NB4 (cell line): ENCODE measurements at places on chromosomes 7 and 10.
A peak's percentile ranks its signal among the peaks of the same experiment; 100 is the strongest.

DNA sequence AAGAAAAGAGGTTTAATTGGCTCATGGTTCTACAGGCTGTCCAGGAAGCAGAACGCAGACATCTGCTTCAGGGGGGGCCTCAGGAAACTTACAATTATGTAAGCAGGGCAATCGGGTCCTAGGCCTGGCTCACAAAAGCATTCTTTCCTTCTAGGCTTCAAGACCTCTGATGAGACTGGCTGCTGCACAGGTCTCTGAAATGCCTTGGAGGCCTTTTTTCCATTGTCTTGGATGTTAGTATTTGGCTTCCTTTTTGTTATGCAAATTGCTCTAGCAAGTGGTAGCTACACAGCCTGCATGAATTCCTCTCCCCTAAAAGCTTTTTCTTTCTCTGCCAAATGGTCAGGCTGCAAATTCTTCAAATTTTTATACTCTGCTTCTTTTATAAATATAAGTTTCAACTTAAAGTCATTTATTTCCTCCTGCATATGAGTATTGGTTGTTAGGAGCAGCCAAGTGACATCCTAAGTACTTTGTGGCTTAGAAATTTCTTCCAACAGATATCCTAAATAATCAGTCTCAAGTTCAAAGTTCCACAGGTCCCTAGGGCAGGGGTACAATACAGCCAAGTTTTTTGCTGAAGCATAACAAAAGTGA is 83.1 kb upstream of the SEMA3A start:
- DNase-seq: no peak

- no peak for DNase-seq
These were observed 39.5 kb downstream of the EGFR start for GRCh38 chr7:55058314-55058713.

GRCh38 chr7:99459087-99459486 is 6.9 kb downstream of the ATP5MF start:
- DNase-seq: peak; percentile 78

GRCh38 chr7:98613601-98614425 is 3.3 kb upstream of the NPTX2 start:
- peak; percentile 51 for DNase-seq

DNA sequence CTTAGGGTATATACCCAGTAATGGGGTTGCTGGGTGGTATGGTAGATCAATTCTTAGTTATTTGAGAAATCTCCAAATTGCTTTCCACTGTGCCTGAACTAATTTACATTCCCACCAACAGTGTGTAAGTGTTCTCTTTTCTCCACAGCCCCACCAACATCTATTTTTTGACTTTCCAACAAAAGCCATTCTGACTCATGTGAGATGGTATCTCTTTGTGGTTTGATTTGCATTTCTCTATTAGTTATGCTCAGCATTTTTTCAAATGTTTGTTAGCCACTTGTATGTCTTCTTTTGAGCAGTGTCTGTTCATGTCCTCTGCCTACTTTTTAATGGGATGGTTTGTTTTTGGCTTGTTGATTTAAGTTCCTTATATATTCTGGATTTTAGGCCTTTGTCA is 66.4 kb downstream of the MGAM2 start:
- peak; percentile 48 for DNase-seq

GRCh38 chr10:112052166-112052565 is 131.4 kb downstream of the GPAM start:
- peak; percentile 4 for DNase-seq

DNA sequence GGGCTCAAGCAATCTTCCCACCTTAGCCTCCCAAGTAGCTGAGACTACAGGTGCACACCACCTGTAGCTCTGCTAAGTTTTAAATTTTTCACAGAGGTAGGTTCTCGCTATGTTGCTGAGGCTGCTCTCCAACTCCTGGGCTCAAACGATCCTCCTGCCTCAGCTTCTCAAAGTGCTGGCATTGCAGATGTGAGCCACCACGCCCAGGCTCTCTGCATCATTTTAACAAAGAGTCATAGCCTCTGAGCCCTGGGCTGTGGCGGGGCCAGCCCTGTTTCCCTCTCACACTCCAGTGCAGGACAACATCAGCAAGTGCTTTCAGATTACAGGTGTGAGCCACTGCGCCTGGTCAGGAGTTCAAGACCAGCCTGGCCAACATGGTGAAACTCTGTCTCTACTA is 102.5 kb downstream of the COL26A1 start:
- DNase-seq: no peak

- DNase-seq: no peak
These were observed 168.4 kb upstream of the PODXL start for GRCh38 chr7:131724776-131725345.

DNA sequence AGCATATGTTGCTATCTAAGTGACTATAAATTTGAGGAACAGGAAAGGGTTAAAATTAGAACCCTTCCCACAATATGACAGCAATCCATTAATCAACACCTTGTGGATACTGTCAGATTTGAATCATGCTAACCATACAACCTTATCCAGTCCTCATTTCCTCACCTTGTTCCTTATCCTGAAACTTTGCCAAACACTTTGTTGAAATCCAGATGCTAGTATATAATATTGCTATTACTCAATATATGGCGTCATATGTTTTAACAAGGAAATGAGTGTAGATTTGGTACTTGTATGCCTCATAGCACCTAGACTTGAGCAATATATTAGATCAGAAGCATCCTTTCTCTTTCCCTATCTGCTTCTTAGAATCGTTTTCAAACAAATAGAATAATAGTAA is 66.3 kb upstream of the SLC25A13 start:
- no peak for DNase-seq

- no peak for DNase-seq
These were observed 14.3 kb downstream of the GALNT17 start for GRCh38 chr7:71145906-71146901.

GRCh38 chr7:13989126-13989948 is at the start of gene ETV1:
ETV1 (minus strand) TSS chr7:13989666; CDS start chr7:13989052, 614 bp downstream.
- no peak for DNase-seq

DNA sequence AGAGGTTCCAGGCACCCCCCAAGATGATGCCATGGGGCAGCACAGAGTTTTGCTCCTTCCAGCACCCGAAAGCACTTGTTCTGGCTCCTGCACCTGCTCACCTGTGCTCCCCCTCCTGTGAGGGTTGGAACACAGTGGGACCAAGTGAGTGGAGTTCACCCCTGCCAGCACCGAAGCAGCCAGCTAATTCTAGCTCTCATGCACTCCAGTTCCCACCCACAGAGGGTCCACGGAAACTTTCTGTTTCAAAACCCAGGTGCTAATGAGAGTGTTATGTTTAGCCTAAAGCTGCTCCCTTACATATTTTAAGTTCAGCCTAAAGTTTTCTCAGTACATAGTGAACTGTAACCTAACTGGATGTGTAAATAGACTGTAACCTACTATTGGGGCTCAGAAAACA is 42.6 kb upstream of the SLC35G1 start:
- DNase-seq: no peak

DNA sequence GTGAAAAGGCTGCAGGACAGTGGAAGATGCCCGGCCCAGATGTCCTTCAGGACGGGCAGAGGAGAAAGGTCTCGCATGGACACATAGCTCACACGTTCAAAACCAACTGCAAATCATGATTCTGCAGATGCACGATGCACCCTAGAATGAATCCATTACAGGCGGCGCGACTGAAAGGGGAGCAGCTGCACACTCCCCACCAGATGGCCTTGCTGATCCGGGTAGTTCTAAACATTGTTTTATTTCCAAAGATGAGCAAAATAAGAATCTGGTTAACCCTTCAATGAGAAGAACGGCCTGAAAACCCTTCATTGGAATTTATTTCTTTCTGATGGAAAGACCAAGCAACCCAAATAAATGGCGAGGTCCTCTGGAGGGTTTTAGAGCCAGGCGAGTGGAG is 33.8 kb downstream of the CHST15 start:
- no peak for DNase-seq

DNA sequence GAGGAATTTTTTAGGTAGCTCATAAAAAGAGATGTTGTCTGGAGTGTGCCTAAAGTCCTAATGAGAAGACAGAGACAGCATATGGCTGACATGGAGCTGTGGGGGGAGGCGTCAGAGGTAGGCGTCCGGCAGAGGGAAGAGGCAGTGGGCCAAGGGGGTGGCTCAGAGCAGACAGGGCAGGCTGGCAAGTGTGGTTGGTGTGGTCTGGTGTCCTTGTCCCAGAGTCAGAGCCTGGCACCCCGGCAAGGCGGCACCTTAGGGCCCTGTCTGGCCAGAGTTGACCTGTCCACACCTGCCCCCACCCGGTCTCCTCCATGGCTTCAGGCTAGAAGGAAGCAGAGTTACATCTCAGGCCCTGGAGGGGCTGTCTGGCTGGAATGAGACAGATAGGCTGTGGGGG is 220.3 kb upstream of the ZNF32 start:
- DNase-seq: no peak

DNA sequence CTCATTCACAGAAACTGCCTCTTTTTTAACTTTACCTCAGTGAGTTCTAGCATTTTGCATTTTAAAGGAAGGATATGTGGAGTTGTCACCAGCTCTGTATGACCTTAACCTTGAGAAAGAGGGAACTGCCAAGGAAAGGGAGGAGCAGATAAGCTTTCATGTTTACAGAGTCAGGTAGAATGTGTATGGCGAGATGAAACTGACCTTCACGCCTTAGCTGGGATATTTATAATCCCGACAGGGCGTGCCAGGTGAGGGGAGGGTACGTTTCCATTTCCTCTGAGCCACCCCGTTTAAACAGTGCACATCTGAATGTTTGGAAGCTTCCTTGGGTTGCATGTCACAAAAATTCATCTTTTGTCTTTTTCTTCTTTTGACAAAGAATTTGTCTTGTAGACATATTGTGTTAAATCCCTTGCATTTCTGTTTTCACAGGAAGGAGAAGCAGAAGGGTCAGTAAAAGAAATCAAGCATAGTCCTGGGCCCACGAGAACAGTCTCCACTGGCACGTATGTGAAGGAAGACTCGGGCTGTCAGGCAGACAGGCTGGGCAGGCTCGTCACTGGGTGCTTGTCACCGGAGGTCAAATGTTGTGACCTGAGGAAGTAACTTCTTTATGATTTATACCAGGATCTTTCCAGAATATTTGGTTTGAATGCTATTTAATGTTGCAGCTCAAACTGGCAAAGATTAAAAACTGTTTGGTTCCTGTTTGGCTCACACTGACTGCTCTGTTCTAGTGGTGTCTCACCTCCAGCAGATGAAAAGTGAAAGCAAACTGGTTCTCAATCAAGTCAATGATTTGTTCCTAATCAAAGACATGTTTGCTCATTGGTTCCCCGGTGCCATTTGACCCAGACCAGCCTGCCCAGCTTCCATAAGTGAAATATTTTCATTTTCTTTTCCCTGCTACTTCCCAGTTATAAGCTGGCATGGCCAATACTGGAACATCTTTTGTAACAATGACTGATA is 16.2 kb downstream of the OPTN start:
- DNase-seq: no peak

GRCh38 chr7:27424749-27425148 is 182.1 kb downstream of the EVX1 start:
- peak; percentile 81 for DNase-seq

DNA sequence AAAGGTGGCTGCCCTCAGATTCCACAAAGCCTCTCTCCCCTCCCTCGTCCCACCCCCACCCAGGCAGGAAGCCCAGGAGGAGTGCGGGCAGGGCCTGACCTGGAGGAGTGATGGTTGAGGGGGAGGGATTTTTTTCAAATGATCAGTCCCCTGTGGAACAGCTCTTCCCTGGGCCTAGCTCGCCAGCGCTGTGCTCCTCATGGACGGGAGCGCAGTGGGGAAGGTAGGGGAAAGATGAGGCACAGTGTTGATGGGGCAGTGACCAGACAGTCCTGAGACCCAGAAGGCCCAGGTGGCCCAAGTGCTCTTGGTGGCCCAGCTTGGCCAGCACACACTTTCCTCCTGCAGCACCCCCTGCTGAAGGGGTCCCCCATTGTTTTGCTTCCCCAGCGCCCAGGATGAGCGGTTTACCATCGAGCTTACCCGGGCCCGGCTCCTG is 8.5 kb downstream of the SAP25 start:
- no peak for DNase-seq

DNA sequence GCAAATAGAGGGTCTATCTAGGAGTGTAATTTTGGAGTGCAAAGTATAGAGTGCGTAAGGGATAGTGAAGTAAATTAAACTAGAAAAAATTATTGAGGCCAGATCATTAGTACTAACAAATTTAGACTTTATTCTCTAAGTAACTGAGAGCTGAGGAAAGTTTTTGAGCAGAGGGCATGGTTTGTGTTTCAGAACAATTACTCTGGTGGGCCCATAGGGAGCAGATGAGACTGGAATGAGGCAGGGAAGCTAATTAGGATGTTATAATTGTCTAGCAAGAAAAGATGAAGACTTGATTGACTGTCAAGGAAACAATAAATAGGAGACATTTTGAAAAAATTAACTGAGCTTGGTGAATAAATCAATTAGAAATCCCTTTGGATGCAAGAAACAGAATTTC is 37.8 kb upstream of the IMMP2L start:
- no peak for DNase-seq

GRCh38 chr7:42168512-42168911 is 68.5 kb downstream of the GLI3 start:
- no peak for DNase-seq

DNA sequence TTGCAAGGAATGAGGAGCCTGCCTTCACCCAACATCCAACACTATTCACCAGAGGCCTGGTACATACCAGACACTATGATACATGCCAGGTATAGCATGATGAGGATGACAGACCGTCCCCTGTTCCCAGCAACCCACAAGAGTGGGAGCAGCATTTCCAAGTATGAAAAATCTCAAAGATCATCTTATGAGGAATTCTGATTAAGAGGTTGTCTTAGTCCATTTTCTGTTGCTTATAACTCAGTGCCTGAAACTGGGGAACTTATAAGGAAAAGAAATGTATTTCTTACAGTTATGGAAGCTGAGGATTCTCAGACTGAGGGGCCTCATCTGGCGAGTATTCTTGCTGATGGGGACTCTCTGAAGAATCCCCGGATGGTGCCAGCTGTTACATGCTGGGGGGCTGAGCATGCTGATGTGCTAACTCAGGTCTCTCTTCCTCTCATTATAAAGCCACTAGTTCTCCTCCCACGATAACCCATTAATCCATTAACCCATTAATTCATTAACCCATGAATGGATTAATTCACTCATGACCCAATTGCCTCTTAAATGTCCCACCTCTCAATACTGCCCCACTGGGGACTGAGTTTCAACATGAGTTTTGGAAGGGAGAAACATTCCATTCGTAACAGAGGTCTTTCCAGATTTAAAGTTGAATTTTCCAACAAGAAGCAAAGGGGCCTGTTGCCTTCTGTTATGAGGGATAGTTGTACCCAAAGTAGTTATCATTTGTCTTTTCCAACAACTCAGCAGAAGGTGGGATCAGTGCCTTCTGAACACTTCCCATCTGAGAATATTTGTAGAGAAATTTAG is 173.9 kb downstream of the HERPUD2 start:
- no peak for DNase-seq

GRCh38 chr10:14022052-14022451 is 308.7 kb downstream of the FRMD4A start:
- DNase-seq: no peak

DNA sequence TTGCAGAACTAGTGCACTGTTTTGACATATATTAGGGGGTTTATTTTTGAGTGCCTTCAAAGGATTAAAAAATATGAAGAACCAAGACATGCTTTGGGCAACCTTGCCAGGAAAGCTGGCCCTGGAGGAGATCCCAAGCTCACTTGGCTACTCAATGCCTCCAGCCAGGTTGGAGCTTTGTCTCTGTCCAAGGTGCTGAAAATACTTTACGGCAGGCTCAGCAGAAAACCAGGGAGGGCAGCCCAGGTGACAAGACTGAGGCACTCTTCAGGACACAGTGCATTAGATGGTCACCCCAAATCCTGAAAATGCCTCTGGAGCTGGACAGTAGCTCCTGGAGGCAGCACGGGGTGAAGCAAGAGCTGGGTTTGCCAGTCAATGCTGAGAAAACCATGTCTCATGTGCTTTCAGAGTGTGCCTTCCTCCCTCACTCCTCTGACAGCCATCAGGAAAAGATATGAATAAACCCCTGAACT is 5.8 kb upstream of the KCNH2 start:
- peak; percentile 62 for DNase-seq

- no peak for DNase-seq
These were observed 24.7 kb upstream of the YAE1 start for GRCh38 chr7:39541511-39541910.
